Fibroblast of skin of abdomen (primary cell): ENCODE measurements at places on chromosomes 7 and 10.

DNA sequence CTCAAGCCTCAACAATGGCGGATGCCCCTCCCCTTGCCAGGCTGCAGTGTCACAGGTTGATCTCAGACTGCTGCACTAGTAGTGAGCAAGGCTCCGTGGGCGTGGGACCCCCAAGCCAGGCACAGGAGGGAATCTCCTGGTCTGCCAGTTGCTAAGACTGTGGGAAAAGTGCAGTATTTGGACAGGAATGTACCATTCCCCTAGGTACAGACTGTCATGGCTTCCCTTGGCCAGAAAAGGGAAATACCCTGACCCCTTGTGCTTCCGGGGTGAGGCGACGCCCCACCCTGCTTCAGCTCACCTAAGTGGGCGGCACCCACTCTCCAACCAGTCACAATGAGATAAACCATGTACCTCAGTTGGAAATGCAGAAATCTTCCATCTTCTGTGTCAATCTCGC, 44.0 kb upstream of the TMEM243 start:
- no peak for DNase-seq

DNA sequence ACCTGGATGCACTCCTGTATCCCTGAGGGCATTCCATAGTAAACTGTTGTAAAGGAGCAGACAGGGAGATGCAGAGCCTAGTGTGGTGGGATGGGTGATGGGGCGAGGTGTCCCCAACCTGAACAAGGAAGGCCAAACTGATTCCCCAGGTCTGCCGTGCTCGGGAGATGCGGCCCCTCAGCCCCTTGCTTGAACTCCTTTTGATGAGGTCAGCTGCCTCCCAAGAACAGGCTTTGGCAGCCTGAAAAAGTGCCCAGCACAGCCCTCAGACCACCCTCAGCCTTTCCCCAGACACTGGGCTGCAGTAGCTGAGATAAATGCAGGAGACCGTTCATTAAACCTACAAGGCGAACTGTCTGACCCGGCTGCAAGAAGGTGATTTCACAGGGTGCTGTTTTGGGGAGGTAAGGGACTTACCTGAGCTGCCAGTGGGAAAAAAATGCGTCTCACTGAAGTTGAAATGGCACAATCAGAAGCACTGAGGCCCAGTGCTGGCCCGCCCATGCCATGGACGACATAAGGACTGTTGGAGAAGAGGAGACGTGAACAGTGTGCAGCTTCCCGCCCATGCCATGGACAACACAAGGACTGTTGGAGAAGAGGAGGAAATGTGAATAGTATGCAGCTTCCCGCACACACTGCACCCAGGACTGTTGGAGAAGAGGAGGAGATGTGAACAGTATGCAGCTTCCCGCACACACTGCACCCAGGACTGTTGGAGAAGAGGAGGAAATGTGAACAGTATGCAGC, 148.4 kb upstream of the FAM20C start:
- DNase-seq: no peak

DNA sequence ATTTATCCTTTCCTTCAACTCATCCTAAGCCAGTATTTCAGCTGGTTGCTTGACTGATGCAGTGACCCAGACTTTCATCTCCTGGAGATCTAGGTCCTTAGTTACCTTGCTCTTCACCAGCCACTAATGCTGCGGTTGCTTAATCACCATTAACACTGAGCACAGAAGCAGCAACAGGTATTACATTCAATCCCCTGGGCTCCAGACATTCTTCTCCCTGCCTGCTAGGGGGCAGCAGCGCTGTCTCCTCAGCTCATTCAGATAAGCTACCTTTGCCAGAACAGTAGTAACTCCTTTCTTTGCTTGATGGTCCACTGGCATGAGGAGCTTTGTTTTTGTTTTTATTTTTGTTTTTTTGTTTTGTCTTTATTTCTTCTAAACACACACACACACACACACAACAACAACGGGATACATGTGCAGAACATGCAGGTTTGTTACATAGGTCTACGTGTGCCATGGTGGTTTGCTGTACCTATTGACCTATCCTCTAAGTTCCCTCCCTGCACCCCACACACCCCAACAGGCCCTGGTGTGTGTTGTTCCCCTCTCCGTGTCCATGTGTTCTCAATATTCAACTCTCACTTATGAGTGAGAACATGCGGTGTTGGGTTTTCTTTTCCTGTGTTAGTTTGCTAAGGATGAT, 1043.2 kb upstream of the C7orf33 start:
- no peak for DNase-seq

- DNase-seq: no peak
Measured at GRCh38 chr7:100351657-100352058, 6.3 kb upstream of the PILRB start.

DNA sequence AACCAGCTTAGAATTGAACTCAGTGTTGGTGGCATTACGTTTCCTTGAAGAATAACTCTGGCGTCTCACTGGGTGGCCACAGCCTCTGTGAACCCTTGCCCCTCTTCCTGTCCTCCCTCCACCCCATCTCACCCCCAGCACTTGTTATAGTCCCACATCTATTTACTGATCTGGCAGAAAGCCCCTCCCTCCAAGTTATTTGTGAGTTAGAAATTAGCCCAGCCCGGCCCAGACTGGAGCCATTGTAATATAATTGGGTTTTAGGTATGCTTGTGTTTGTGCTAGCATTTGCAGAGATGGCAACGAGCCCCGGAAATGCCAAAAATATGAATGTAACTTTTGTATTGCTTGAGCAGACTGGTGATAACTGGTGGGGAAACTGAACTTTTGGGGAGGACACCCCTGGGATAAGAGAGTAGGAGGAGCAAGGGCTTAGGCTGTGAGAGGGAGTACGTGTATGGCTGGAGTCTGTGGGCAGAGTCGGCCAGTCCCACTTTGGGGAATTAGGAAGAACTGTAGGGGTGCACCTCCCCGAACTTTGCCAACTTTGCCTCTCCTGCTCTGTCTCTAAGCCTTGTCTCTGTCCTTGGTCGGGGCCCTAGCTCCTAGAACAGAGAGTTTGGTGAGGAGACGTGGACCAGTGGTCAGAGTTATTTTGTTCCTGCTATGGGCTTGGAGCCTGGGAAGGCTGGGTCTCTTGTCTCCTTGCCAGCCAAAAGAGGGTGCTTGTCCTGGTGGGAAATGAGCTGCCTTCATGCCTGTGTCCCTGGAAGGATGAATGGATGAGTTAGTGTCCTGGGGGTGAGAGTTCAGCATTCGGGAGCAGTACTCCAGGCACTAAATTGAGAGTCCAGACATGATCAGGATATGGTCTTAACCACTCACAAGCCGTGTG, 19.3 kb upstream of the TRIM8 start:
- no peak for DNase-seq

DNA sequence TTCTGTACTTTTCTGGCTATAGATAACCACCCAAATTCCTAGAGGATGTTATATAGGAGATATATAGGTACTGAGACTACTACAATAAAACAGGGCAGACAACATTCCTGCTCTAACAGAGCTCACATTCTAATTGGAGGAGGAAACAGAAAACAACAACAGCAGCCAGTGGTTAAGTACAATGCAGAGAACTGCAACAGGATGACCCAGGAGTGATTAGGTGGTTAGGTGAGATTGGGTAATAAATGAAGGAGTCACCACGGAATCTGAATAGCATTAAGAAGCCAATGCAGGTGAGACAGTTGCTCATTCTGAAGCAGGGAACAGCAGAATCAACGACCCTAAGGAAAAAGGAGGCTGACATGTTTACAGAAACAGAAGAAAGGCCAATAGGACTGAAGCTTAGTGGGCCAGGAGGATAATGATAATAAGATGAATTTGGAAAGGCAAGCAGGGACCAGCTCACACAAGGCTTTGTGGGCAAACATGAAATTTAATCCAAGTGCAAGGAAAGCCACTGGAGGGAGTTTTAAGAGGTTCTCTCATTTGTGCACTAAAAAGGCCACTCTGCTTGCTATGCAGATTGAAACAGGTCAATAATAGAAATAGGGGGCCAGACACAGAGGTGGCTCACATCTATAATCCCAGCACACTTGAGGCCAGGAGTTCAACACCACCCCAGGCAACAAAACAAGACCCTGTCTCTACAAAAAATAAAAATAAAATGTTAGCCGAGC, 16.9 kb upstream of the REEP3 start:
- DNase-seq: no peak
